ENCODE measurements at places on chromosomes 1 and 21.

- no peak for DNase-seq
Observed at GRCh38 chr1:246067432-246068216, 439.5 kb downstream of the SMYD3 start.

DNA sequence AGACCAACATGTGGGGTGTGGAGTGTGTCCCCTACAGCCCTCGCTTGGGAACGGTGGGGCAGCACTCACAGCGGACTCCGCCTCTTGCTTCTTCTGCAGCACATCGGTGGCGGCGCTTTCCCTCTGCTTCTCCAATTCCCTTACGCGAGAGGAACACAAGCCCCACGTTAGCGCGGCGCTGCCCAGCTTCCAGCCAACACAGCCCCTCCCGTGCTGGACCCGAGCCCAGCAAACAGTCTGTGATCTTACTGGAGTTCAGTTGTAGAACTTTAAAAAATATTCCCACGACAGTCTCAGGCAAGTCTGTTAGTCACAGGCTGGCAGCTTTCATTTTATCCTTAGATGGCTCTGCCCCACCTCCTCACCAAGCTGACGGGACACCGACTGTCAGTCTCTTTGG lies 13.6 kb downstream of the THAP3 start:
- DNase-seq, result no peak

GRCh38 chr1:240709676-240710075 lies 97.7 kb upstream of the GREM2 start:
- DNase-seq, result no peak

DNA sequence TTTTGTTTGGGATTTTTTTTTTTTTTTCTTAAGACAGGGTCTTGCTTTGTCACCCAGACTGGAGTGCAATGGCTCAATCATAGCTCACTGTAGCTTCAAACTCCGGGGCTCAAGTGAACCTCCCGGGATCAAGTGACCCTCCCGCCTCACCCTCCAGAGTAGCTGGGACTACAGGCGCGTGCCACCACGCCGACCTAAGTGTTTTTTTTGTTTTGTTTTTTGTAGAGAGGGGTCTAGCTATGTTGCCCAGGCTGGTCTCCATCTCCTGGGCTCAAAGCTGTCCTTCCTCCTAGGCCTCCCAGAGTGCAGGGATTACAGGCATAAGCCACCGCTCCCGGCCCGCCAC lies 776 bp downstream of the HLCS start:
- DNase-seq, result no peak

DNA sequence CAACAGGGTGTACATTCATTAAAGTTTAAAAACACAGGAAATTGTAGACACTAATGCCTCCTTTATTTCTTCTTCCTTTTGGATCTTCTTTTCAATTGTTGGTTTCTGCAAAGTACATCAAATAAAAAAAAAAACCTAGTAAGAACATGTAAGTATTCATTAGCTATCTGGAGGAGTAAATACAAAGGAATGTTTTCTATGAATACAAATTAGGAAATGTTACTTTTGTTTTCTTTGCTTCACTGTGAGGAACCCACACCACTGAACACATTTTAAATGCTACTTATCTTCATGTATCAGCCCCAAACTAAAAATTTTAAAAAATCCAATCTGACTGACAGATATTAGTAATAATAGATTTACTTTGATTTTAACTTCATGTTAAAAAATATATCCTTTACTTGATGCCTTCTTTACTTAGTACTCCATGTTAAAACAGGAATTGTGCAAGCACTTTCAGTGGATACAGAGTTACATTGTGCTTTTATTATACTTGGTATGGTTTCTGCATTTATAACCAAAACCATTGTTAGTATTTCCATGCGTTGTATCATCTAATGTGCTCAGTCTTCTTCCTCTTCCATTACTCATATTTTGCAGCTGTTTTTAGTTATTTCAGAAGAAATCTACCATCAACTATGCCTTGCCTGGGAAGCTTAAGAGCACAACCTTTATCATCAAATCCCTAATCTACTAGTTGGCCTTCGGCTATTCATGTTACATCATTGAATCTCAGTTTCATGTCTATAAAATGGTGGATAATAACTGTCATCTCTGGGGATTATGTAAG lies 236.9 kb upstream of the DPYD start:
- no peak for DNase-seq

GRCh38 chr1:98496256-98496995 lies 165.1 kb upstream of the SNX7 start:
- no peak for DNase-seq

GRCh38 chr1:89974696-89975470 lies 20.0 kb upstream of the ZNF326 start:
- DNase-seq, result no peak

Measured in RKO (cell line).